ENCODE measurements at places on chromosomes 11 and 22. TPM values are rescaled to one million over a fixed set of nuclear protein-coding genes. Genes with fewer than 3 reads are reported as not detected.

KIF18A gene
- 3.0 TPM for total RNA-seq

GRIK4 gene
- total RNA-seq = 0.37 TPM

DNA sequence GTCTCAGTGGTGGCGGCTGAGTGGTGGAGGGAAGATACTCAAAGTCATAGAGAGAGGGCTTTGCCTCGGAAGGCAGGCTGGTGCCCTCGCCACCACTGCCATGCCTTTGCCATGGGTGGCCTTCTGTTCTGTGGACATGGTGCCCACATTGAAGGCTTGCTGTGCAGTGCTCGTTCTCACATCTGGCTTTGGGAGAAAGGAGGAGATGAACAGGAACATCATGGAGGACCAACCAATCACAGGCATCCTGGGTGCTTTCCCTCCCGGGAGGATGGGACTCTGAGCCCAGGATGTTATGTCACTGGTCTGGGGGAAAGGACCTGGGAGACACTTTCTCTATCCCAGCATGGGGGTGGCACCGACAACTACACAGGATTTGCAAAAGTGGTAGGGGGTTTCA lies 82.3 kb upstream of the NARS2 start:
- H3K4me1 ChIP-seq = peaks cover 14% of the 10 kb centered on the region
- DNase-seq = no peak
- no peaks in the 10 kb centered on the region for H3K27me3 ChIP-seq
- no peak overlapping the region for H3K27ac ChIP-seq

DNA sequence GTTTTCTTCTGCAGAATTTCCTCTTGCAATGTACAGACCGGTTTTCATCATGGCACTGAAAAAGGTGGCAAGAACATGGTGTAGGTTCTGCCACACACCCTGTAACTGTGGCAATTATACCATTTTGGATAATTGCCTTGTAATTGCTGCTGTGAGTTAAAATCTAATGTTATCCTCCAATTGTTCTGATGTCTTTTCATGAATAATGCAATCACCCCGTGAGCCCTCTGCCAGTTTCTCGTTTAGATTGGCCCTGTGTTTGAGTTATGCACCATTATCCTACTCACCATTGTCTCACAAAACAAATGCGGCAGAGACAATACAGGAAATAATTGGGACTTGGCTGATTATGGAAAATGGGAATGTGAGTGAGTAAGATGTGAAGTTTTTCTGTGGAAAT lies 61.8 kb upstream of the MTNR1B start:
- no peak overlapping the region for H3K27ac ChIP-seq
- H3K4me3 ChIP-seq = no peak overlapping the region
- peaks cover 4% of the 10 kb centered on the region for H3K27me3 ChIP-seq
- H3K4me1 ChIP-seq = no peaks in the 10 kb centered on the region
- DNase-seq = no peak

DNA sequence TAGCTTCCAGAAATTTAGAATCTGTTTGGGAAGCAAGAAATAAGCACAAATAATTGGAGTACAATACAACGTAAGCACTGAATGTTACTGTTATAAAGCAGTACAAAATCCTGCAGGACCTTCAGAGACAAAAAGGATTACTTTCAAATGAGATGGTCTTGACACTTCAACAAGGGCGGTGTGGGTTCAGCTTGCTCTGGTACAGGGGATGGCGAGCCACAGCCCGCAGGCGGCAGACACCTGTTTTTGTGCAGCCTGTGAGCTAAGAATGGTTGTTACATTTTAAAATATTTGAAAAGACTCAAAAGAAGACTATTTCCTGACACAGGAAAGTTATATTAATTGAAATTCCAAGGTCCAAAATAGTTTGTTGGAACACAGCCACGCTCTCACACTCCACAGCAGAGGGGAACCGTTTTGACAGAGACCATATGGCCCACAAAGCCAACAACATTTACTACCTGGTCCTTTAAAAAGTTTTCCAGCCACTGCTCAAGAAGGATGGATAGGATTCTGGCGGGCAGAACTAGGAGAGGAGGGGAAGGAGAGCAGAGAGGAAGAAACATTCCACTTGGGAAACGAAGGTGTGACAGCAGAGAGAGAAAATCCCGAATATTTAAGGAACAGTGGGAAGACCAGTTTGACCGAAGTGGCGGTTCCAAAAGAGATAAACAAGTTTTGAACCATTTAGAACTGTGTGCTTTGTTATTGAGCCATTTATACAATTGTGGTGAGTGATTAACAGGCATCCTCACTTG lies 6.3 kb downstream of the PRDM10 start:
- peaks cover 2% of the 10 kb centered on the region for H3K36me3 ChIP-seq
- no peak overlapping the region for H3K4me3 ChIP-seq
- DNase-seq = no peak

- H3K27me3 ChIP-seq = peaks cover 18% of the 10 kb centered on the region
- no peak overlapping the region for H3K27ac ChIP-seq
- no peak overlapping the region for H3K4me3 ChIP-seq
- H3K36me3 ChIP-seq = no peaks in the 10 kb centered on the region
- DNase-seq = no peak
These were observed 60.8 kb upstream of the SC5D start for GRCh38 chr11:121231576-121232278.

DNA sequence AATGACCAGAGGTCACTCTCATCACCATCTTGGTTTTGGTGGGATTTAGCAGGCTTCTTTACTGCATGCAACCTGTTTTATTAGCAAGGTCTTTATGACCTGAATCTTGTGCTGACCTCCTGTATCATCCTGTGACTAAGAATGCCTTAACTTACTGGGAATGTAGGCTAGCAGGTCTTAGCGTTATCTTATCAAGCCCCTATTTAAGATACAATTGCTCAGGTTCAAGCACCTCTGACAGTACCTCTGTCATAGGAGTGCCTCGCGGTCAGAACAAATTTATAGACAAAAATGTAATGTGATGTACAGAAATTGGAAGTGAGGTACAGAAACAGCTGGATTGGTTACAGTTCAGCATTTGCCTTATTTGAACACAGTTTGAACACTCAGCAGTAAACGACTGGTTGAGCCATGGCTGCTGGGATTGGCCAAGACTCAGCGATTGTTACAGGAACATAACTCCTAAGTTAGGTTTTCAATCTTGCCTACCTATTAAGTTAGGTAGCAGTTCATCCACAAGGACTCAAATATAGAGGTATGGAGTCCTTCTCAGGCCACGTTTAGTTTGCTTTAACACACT lies 16.1 kb upstream of the TMEM123 start:
- H3K4me3 ChIP-seq = no peak overlapping the region
- DNase-seq = no peak
- peaks cover 46% of the 10 kb centered on the region for H3K4me1 ChIP-seq
- H3K36me3 ChIP-seq = no peaks in the 10 kb centered on the region

GRCh38 chr11:78822931-78823423 lies 248.3 kb upstream of the NARS2 start:
- H3K27ac ChIP-seq = no peak overlapping the region
- H3K4me3 ChIP-seq = no peak overlapping the region
- H3K36me3 ChIP-seq = no peaks in the 10 kb centered on the region
- H3K4me1 ChIP-seq = peaks cover 12% of the 10 kb centered on the region
